ENCODE measurements at places on chromosomes 7 and 10. TPM values are rescaled to one million over a fixed set of nuclear protein-coding genes. Genes with fewer than 3 reads are reported as not detected.

The ZPBP gene
- total RNA-seq = not detected

The TRIM73 gene
- total RNA-seq = 16.7 TPM

The C10orf105 gene
- total RNA-seq = not detected

The CDK6 gene
- 49.5 TPM for total RNA-seq

The MUC3A gene
- 1.1 TPM for total RNA-seq

The SFRP5 gene
- not detected for total RNA-seq

The CNNM1 gene
- not detected for total RNA-seq

The TMEM225B gene
- total RNA-seq = 1.5 TPM

The PCGF5 gene
- 27.7 TPM for total RNA-seq

DNA sequence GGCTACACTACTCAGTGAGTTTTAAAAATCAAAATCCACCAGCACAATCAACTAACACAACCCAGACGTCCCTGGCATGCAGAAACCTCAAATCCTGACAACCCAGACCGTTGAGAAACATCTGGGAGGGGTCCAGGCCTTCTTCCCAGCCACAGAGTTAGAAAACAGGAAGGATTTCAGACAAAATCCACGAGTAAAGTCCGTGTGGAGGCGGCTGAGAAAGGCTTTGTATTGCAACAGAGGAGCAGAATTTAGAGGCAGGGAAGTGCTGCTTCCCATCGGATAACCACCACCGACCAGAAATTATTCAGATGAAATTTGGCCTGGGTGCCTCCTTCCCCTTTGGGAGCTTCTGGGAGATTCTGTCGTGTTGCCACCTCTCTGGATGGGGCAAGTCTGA lies 61.5 kb downstream of the TNS3 start:
- no peaks in the 10 kb centered on the region for H3K27me3 ChIP-seq
- no peaks in the 10 kb centered on the region for H3K4me1 ChIP-seq
- H3K27ac ChIP-seq = no peak overlapping the region
- H3K4me3 ChIP-seq = no peak overlapping the region
- no peak for DNase-seq

GRCh38 chr7:144508702-144509101 lies 105.2 kb upstream of the NOBOX start:
- no peaks in the 10 kb centered on the region for H3K4me1 ChIP-seq
- H3K36me3 ChIP-seq = no peaks in the 10 kb centered on the region
- no peak for DNase-seq
- H3K27ac ChIP-seq = no peak overlapping the region
- no peak overlapping the region for H3K4me3 ChIP-seq

- H3K4me3 ChIP-seq = no peak overlapping the region
- H3K4me1 ChIP-seq = peaks cover 8% of the 10 kb centered on the region
- H3K36me3 ChIP-seq = no peaks in the 10 kb centered on the region
- H3K27ac ChIP-seq = no peak overlapping the region
- no peaks in the 10 kb centered on the region for H3K27me3 ChIP-seq
- DNase-seq = no peak
Observed at GRCh38 chr7:7554021-7554432, 12.7 kb upstream of the MIOS start.

GRCh38 chr7:50463035-50463434 lies 12.9 kb upstream of the FIGNL1 start:
- no peaks in the 10 kb centered on the region for H3K27me3 ChIP-seq
- peaks cover 4% of the 10 kb centered on the region for H3K4me1 ChIP-seq
- no peak overlapping the region for H3K4me3 ChIP-seq
- DNase-seq = no peak
- no peak overlapping the region for H3K27ac ChIP-seq

DNA sequence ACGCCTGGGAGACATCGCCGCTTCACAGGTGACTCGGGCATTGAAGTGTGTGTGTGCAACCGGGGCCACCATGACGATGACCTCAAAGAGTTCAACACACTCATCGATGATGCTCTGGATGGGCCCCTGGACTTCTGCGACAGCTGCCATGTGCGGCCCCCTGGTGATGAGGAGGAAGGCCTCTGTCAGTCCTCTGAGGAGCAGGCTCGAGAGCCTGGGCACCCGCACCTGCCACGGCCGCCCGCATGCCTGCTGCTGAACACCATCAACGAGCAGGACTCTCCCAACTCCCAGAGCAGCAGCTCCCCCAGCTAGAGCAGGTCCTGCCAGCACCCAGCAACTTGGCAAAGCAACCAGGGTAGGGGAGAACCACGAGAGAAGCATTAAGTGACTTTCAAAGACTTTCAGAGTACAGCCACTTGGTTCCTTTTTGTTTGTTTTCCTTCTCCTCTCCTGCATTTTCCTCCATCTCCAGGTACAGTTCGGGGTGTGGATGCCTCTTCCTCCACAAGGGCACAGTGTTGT lies 24.1 kb downstream of the CYP17A1 start:
- no peak overlapping the region for H3K27ac ChIP-seq
- no peaks in the 10 kb centered on the region for H3K27me3 ChIP-seq
- no peak for DNase-seq
- H3K4me1 ChIP-seq = 0 out of 2 replicates have a peak, but pooled peaks cover 1% of the 10 kb centered on the region
- no peak overlapping the region for H3K4me3 ChIP-seq
- no peaks in the 10 kb centered on the region for H3K36me3 ChIP-seq

- H3K4me3 ChIP-seq = no peak overlapping the region
- H3K36me3 ChIP-seq = no peaks in the 10 kb centered on the region
- no peak for DNase-seq
- H3K4me1 ChIP-seq = no peaks in the 10 kb centered on the region
- no peak overlapping the region for H3K27ac ChIP-seq
Observed at GRCh38 chr10:69588358-69588757, 15.1 kb upstream of the NEUROG3 start.

GRCh38 chr7:17786314-17786852 lies 153.9 kb downstream of the SNX13 start:
- H3K36me3 ChIP-seq = 0 out of 2 replicates have a peak, but pooled peaks cover 10% of the 10 kb centered on the region
- H3K4me1 ChIP-seq = peaks cover 22% of the 10 kb centered on the region
- H3K27me3 ChIP-seq = no peaks in the 10 kb centered on the region
- H3K27ac ChIP-seq = no peak overlapping the region
- H3K4me3 ChIP-seq = no peak overlapping the region

DNA sequence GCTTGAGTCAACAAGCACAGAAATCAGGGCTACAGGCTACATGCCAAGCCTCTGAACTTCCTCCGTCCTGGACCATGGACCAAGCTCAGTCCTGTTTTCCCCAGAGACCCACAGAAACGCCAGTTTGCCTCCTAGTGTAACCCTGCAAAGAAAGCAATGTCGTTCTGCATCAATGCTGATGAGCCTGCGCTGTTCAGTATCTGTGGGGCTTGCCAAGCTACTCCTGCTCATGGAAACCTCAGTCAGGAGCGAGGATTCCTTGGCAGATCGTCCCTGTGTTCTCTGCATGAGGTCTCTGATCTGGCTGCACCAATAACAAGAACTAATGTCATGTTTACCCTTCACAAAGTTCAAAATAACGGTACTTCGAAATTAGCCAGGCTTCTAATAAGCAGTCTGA lies 495.5 kb upstream of the C7orf33 start:
- no peak overlapping the region for H3K4me3 ChIP-seq
- no peaks in the 10 kb centered on the region for H3K36me3 ChIP-seq
- no peak overlapping the region for H3K27ac ChIP-seq

DNA sequence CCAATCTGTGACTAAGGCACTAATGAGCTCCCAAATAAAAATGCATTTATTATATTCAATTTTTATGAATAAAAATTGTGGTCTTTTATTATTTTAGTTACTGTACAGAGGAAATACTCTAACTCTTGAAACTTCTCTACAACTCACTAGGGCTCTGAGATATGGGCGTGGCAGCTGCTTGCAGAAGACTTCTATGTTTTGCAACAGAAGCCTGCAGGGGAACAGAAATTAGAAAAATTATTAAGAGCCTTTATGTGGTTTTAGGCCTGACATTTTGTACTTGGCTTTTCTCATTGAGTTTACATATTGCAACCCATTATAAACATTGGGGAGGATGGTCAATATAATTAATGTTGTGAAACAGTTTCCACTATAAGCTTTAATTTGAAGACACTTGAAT lies 581.4 kb downstream of the TNS3 start:
- no peaks in the 10 kb centered on the region for H3K36me3 ChIP-seq
- no peaks in the 10 kb centered on the region for H3K4me1 ChIP-seq
- no peak overlapping the region for H3K27ac ChIP-seq

DNA sequence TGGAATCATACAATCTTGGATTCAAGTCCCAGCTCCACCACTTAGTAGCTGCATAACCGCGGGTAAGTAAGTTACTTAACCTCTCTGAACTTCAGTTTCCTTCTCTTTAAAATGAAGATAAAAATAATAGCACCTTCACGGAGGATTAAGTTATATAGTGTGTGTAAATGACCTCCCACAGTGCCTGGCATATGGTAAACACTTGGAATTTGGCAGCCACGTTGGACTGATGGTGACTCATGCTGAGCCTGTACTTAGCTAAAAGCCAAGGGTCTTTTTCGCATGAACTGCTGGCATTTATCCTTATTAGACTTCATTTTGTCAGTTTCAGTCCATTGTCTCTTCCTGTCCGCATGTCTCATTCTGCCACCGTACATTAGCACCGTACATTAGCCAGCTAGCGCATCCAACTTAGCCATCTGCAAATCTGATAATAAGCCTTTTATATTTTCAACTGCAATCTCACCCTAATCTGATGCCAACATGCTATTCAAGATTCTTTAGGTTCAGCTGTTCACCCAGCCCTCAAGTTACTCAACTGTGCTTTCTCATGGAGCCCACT lies 11.2 kb downstream of the SLC13A4 start:
- H3K4me1 ChIP-seq = peaks cover 37% of the 10 kb centered on the region
- no peaks in the 10 kb centered on the region for H3K36me3 ChIP-seq
- H3K4me3 ChIP-seq = no peak overlapping the region
- H3K27me3 ChIP-seq = no peaks in the 10 kb centered on the region

- H3K27ac ChIP-seq = no peak overlapping the region
- H3K4me3 ChIP-seq = no peak overlapping the region
- H3K36me3 ChIP-seq = no peaks in the 10 kb centered on the region
- H3K27me3 ChIP-seq = no peaks in the 10 kb centered on the region
- no peaks in the 10 kb centered on the region for H3K4me1 ChIP-seq
Observed at GRCh38 chr10:132272231-132272971, 35.3 kb downstream of the STK32C start.

- 0 out of 2 replicates have a peak overlapping the region, but pooled peaks have one; percentile 13 for H3K4me3 ChIP-seq
- no peaks in the 10 kb centered on the region for H3K36me3 ChIP-seq
- H3K27ac ChIP-seq = peak overlapping the region; percentile 5
- peaks cover 8% of the 10 kb centered on the region for H3K4me1 ChIP-seq
- no peak for DNase-seq
Observed at GRCh38 chr7:138257459-138258196, 181.4 kb downstream of the AKR1D1 start.

DNA sequence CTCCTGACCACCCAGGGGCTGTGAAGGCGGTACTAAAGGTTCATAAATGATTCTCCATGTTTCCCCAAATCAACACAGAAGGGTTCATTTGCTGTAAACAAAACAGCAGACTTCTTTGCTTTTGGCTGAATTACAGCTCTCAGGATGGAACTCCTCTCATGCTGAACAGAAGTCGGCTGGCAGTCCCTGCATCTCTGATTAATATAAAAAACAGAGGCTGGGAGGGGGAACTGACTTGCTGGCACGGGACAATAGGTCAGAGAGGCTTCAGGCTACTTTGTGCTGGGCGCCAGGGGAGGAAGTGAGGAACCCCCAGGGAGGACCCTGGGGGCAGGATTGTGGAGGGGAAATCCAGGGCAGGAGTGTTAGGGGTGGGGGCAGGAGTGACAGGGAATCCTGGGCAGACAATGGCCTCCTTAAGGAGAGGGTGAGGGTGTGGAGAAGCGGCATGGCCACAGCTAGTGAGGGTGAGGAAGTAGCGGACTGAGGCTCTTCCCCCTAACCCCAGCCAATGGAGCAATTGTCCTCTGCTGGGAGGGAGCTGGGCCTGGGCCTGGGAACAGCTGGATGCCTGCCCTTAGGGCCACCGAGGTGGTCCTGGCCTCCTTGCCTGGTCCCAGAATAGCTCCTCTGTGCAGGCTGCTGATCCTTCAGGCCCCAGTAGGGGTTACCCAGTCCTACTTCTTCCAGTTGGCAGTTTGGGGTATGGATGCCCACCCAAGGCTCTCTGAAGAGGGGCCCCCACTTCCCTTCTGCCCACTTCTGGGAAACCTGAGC lies 9.2 kb upstream of the SFRP5 start:
- H3K4me1 ChIP-seq = no peaks in the 10 kb centered on the region
- H3K27ac ChIP-seq = no peak overlapping the region
- H3K4me3 ChIP-seq = no peak overlapping the region
- DNase-seq = no peak
- H3K27me3 ChIP-seq = no peaks in the 10 kb centered on the region

- no peak overlapping the region for H3K4me3 ChIP-seq
- no peak overlapping the region for H3K27ac ChIP-seq
- H3K4me1 ChIP-seq = no peaks in the 10 kb centered on the region
- H3K27me3 ChIP-seq = no peaks in the 10 kb centered on the region
- no peak for DNase-seq
Observed at GRCh38 chr10:95832216-95833041, 75.3 kb upstream of the CC2D2B start.

- no peaks in the 10 kb centered on the region for H3K27me3 ChIP-seq
- peak; percentile 70 for DNase-seq
- no peak overlapping the region for H3K27ac ChIP-seq
- H3K4me1 ChIP-seq = peaks cover 18% of the 10 kb centered on the region
- no peak overlapping the region for H3K4me3 ChIP-seq
Observed at GRCh38 chr7:129295015-129295423, 70.2 kb downstream of the AHCYL2 start.

DNA sequence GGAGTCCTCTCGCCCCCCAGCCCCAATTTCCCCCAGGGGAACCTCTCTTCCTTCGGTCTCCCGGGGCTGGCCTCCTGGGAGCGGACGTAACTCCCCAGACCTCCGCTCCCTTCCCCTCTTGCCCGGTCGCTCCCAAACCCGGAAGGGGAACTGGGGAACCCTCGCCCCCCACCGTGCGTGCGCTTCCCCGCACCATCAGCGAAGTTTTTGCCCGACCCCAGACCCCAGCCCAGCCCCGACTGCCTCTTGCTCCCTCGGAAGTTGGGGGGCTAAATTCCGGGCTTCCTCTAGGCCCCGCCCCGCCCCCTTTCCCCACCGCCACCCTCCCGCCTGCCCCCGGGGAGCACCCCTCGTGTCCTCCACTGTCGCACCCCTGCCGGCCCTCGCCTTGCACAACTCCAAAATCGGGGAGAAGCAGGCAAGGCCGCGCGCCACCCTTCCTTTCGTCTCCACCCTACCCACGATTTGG lies 436 bp downstream of the GNB2 start:
- no peak for DNase-seq
- H3K36me3 ChIP-seq = peaks cover 13% of the 10 kb centered on the region
- H3K27ac ChIP-seq = peak overlapping the region; percentile 75
- H3K4me3 ChIP-seq = peak overlapping the region; percentile 99

GRCh38 chr10:35289198-35289597 lies 47.1 kb upstream of the CCNY start:
- no peak overlapping the region for H3K4me3 ChIP-seq
- H3K4me1 ChIP-seq = no peaks in the 10 kb centered on the region
- DNase-seq = no peak
- H3K27ac ChIP-seq = no peak overlapping the region
- H3K27me3 ChIP-seq = no peaks in the 10 kb centered on the region
- H3K36me3 ChIP-seq = no peaks in the 10 kb centered on the region

GRCh38 chr10:24879861-24880260 lies 72.5 kb downstream of the PRTFDC1 start:
- no peaks in the 10 kb centered on the region for H3K4me1 ChIP-seq
- no peak overlapping the region for H3K27ac ChIP-seq
- no peak overlapping the region for H3K4me3 ChIP-seq
- H3K36me3 ChIP-seq = no peaks in the 10 kb centered on the region
- DNase-seq = no peak

All from PC-9 (cell line).